ENCODE measurements at places on chromosomes 2 and 18. TPM values are rescaled to one million over a fixed set of nuclear protein-coding genes. Genes with fewer than 3 reads are reported as not detected.
A peak's percentile ranks its signal among the peaks of the same experiment; 100 is the strongest.

Gene ALPI
- not detected for total RNA-seq

GRCh38 chr2:20424300-20425290 lies 22.3 kb upstream of the RHOB start:
- H3K36me3 ChIP-seq: no peaks in the 10 kb centered on the region
- H3K27me3 ChIP-seq: no peaks in the 10 kb centered on the region
- no peak overlapping the region for H3K27ac ChIP-seq
- H3K4me1 ChIP-seq: no peaks in the 10 kb centered on the region

GRCh38 chr2:5064687-5065086 lies 627.5 kb upstream of the SOX11 start:
- no peaks in the 10 kb centered on the region for H3K36me3 ChIP-seq
- H3K4me3 ChIP-seq: no peak overlapping the region
- H3K4me1 ChIP-seq: no peaks in the 10 kb centered on the region
- no peak for DNase-seq

DNA sequence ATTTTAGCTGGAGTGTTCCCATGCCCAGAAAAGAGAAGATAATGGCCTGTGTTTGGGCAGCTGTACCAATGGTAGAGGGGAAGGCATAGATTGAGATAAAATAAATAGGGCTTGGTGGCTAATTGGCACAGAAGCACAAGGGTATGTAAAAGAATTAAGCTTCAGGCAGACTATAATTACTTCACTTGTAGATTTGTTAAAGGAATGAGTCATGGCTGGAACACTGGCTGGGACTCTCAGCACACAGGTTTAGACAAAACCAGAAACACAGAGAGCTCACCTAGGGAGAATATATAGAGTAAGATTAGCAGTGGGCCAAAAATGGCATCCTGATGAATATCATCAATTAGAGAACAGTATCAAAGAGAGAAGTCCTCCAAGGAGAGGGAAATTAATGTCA lies 198.3 kb upstream of the FIGN start:
- DNase-seq: no peak
- H3K36me3 ChIP-seq: no peaks in the 10 kb centered on the region
- H3K4me3 ChIP-seq: no peak overlapping the region
- no peaks in the 10 kb centered on the region for H3K4me1 ChIP-seq
- peaks cover 7% of the 10 kb centered on the region for H3K27me3 ChIP-seq

- H3K4me1 ChIP-seq: no peaks in the 10 kb centered on the region
- peak; percentile 63 for DNase-seq
- H3K36me3 ChIP-seq: no peaks in the 10 kb centered on the region
- H3K27ac ChIP-seq: no peak within 1 kb of the TSS
Observed at GRCh38 chr2:77521931-77522470, at the start of gene LRRTM4. Gene LRRTM4, minus strand, starts transcription at chr2:77522376.

GRCh38 chr2:218582076-218582475 lies 13.4 kb downstream of the CNOT9 start:
- H3K36me3 ChIP-seq: peaks cover 52% of the 10 kb centered on the region
- no peak overlapping the region for H3K4me3 ChIP-seq
- no peak for DNase-seq
- no peak overlapping the region for H3K27ac ChIP-seq
- H3K27me3 ChIP-seq: no peaks in the 10 kb centered on the region

Gene GNLY
- not detected for total RNA-seq

GRCh38 chr18:76451396-76452331 lies 43.4 kb downstream of the ZNF516 start:
- H3K27me3 ChIP-seq: no peaks in the 10 kb centered on the region
- peak; percentile 50 for DNase-seq
- peak overlapping the region; percentile 50 for H3K4me3 ChIP-seq
- no peaks in the 10 kb centered on the region for H3K36me3 ChIP-seq

- no peak for DNase-seq
- no peaks in the 10 kb centered on the region for H3K27me3 ChIP-seq
- H3K36me3 ChIP-seq: no peaks in the 10 kb centered on the region
- H3K4me3 ChIP-seq: no peak overlapping the region
Observed at GRCh38 chr2:419687-420317, 131.9 kb upstream of the ALKAL2 start.

Gene UGT1A5
- total RNA-seq: not detected

DNA sequence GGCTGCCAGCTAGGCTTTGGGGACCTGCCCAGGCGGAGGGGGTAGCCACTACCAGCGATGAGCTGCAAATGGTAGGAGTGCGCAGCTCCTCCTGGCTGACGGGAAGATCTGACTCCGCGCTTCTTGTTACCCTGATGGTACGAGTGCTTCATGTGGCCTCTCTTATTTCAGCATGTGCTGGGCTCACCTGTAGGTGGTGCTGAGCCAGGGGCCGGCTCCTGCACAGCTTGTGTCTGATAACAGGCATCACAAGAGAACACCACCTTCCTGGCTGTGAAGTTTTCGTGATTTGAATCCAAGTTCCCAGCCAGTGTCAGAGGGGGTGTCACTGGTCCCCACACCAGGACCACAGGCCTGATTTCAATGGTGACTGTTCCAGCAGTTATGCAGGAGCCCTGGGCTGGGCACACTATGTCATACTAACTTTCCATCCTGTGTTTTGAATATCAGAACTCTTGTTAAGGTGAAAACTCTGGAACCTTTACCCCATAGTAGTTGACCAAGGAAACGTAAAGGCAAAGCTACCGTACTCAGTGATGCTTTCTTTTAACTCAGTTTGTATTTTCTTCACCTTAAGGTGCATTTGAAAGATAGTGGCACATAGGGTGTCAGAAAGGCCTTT lies 28.0 kb downstream of the APCDD1 start:
- H3K36me3 ChIP-seq: peaks cover 98% of the 10 kb centered on the region
- H3K4me1 ChIP-seq: peaks cover 63% of the 10 kb centered on the region
- peak; percentile 0 for DNase-seq
- H3K4me3 ChIP-seq: no peak overlapping the region
- peak overlapping the region; percentile 40 for H3K27ac ChIP-seq

Gene ST6GAL2
- total RNA-seq: 0.66 TPM

- no peak for DNase-seq
- no peak overlapping the region for H3K27ac ChIP-seq
- no peaks in the 10 kb centered on the region for H3K4me1 ChIP-seq
- H3K4me3 ChIP-seq: no peak overlapping the region
- H3K36me3 ChIP-seq: no peaks in the 10 kb centered on the region
Observed at GRCh38 chr2:70962885-70963878, 15.2 kb upstream of the ANKRD53 start.

DNA sequence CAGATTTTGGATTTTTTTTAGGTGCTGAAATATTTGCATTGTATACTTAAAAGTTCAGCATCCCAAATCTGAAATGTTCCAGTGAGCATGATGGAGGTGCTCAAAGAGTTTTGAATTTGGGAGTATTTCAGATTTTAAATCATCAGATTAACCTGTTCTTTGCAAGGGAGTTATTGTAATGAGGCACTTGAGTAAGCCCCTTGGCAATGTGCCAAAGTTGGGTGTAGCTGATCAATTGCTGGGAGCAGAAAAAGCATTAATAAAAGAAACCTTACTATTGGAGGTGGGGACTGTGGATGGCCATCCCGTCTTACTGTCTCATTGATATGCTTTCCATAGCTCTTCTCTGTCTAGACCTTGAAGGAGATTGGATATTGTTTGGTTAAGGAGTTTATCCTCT lies 28.3 kb downstream of the MALT1 start:
- H3K4me3 ChIP-seq: no peak overlapping the region
- no peak overlapping the region for H3K27ac ChIP-seq

DNA sequence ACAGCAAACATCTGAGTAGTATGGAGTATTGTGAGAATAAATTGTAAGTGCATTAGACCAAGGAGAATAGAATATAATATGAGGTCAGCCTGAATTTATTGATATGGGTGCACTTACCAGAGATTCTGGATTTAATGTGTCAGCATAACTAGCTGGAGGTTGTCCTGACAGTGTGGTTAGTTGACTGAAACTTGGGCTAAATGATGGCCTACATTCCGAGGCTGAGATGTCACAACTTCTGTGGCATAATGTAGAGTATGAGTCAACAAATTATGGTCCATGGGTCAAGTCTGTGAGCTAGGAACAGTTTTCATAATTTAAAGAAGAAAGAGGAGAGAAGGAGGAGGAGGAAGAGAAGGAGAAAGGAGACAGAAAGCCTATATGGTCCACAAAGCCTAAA lies 127.6 kb downstream of the QPCT start:
- H3K36me3 ChIP-seq: no peaks in the 10 kb centered on the region
- no peaks in the 10 kb centered on the region for H3K4me1 ChIP-seq
- DNase-seq: no peak
- no peaks in the 10 kb centered on the region for H3K27me3 ChIP-seq
- no peak overlapping the region for H3K27ac ChIP-seq
- H3K4me3 ChIP-seq: no peak overlapping the region

Gene GPR45
- total RNA-seq: not detected

DNA sequence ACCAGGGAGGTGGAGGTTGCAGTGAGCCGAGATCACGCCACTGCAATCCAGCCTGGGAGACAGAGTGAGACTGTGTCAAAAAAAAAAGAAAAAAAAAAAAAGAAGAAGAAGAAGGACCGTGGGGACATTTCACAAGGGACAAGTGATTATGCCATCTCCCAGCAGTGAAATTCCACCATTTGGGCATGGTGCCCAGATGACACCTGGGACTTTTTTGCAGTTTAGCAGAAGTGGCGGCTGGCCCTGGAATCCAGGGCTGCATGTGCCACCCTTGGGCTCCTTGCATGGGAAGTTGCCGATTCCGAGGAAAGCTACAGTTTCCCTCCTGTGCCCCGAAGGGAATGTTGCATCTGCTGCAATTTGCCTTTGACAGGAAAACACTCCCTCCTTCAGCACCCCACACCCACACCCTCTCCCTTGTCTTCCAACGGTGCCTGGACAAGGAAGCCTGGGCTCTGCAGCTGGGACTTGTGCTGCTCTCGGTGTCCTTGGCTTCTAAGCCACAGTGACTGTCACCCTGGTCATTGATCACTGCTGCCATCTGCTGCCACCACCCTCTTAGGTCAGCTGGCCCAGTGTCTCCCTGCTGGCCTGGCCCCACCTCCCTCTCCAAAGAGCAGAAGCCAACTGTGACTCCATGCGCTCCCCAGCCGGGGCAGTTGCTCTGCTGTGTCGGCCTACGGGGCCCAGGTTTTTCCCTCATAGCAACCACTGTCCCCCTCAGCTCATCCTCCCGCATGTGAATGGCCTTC lies 56.4 kb upstream of the LRRC30 start:
- H3K4me1 ChIP-seq: no peaks in the 10 kb centered on the region
- no peak overlapping the region for H3K27ac ChIP-seq
- no peak overlapping the region for H3K4me3 ChIP-seq

GRCh38 chr18:59072727-59073421 lies 66.8 kb upstream of the SEC11C start:
- H3K36me3 ChIP-seq: no peaks in the 10 kb centered on the region
- DNase-seq: no peak
- no peak overlapping the region for H3K27ac ChIP-seq
- no peaks in the 10 kb centered on the region for H3K27me3 ChIP-seq

Gene SLC5A7
- not detected for total RNA-seq

GRCh38 chr2:219213486-219214071 lies 5.2 kb downstream of the ABCB6 start:
- H3K36me3 ChIP-seq: peaks cover 69% of the 10 kb centered on the region
- peaks cover 19% of the 10 kb centered on the region for H3K4me1 ChIP-seq

DNA sequence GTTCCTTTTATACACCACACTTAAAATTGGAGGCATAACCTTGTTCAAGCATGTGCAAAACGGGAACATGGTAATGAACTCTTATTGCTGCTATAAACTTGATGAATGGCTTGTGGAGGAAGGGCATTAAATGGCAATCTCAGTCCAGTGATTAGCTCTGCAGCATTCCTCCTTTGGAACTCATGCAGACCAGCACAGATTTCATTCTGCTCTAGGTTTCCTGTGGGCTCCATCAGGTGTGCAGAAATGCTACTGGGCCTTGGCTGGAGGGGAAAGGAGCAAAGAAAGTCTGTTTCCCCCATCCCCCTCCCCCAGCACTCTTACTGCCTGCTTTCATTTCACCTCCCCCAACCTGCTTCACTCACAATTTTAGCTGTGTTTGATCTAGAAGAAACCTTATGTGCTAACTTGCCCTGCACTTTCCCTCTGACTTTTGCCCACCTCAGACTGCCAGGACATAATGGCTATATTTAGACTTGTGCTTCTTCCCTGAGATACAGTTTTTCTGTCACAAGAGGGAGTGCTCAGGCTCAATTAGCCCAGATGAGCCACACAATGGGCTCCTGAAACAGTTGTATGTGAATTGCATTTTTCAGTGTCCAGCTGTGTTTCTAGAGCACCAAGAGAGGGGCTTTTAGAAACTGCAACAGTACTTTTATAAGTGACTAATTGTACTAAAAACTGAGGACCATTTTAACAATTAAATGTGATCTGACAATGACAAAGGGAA lies 109.8 kb downstream of the FSHR start:
- peak; percentile 35 for DNase-seq
- H3K27me3 ChIP-seq: peaks cover 3% of the 10 kb centered on the region
- H3K27ac ChIP-seq: no peak overlapping the region
- no peaks in the 10 kb centered on the region for H3K4me1 ChIP-seq
- no peaks in the 10 kb centered on the region for H3K36me3 ChIP-seq

GRCh38 chr2:74097574-74097973 lies 50.1 kb downstream of the BOLA3 start:
- no peaks in the 10 kb centered on the region for H3K27me3 ChIP-seq
- no peak for DNase-seq
- H3K4me1 ChIP-seq: no peaks in the 10 kb centered on the region
- peaks cover 46% of the 10 kb centered on the region for H3K36me3 ChIP-seq

GRCh38 chr2:23617167-23617810 lies 232.3 kb downstream of the KLHL29 start:
- H3K4me1 ChIP-seq: peaks cover 9% of the 10 kb centered on the region
- H3K4me3 ChIP-seq: no peak overlapping the region
- H3K27ac ChIP-seq: no peak overlapping the region
- no peaks in the 10 kb centered on the region for H3K36me3 ChIP-seq

DNA sequence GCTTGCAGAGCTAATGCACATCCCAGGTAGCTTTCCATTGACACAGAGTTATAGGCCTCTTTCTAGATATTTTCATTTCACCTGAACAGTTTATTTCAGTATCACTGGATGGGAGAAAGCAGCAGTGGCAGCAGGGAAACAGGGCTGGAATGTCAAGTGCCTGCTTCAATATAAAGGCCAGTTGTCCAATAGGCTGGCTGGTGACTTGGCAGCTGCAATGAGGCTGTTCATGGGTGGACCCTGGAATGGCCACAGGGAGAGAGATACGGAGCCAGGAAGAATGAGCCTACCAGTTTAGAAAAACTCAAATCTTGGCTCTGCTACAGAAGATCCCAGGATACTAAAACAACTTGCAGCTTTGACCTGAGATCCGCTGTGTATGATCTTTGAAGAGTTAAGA lies 185.0 kb downstream of the BCL11A start:
- H3K36me3 ChIP-seq: no peaks in the 10 kb centered on the region
- H3K27ac ChIP-seq: no peak overlapping the region
- H3K4me1 ChIP-seq: no peaks in the 10 kb centered on the region
- H3K27me3 ChIP-seq: peaks cover 10% of the 10 kb centered on the region

DNA sequence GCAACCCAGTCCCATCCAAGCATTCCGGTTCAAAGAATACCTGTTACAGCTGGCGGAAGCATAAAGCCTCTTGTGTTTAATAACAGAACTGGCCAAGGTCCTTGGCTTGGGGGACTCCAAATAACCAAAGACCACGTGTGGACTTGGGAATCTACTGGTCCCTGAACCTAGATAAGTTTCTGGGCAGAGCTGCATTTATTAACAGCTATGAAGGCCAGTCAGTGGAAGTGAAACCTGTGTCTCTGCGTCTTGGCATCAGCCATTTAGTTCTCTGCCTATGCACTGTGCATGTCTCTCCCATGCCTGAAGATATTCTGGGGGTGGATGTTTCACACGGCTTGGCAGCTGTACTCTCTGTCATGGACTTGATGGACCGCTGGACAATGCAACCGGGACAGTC lies 137.7 kb downstream of the CCBE1 start:
- H3K4me3 ChIP-seq: no peak overlapping the region
- H3K4me1 ChIP-seq: no peaks in the 10 kb centered on the region
- no peak for DNase-seq
- H3K27me3 ChIP-seq: no peaks in the 10 kb centered on the region
- no peak overlapping the region for H3K27ac ChIP-seq

Gene C2orf81
- 1.6 TPM for total RNA-seq
